Activated CD8-positive, alpha-beta memory T cell treated with anti-CD3 and anti-CD28 coated beads, Interleukin-2, amount 50 U/mL, for 48 hours (primary cell): ENCODE measurements at places on chromosomes 12 and 14.

- DNase-seq, result no peak
Measured at GRCh38 chr14:59186306-59186705, 2.2 kb upstream of the DAAM1 start.

- no peak for DNase-seq
Measured at GRCh38 chr14:95157048-95157326, 342 bp downstream of the DICER1 start.

DNA sequence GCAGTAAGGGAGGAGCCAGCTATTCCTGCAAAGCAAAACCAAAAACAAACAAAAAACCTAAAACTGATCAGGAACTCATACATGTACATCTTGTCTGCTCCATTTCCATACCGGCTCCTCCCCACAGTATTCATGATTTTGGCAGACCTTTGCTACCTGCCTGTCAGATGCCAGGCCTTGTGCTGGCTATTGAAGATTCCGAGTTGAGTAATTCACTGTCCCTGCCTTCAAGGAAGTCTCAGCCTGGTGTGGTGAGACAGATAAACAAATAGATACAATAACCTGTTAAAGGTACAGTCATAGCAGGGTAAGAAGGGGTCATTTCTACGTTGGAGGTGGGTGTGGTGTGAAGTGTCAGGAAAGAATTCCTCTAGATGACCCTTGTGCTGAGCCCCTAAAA lies 42.7 kb downstream of the SUSD6 start:
- no peak for DNase-seq

GRCh38 chr12:6968426-6968825 lies 2.0 kb downstream of the PHB2 start:
- peak; percentile 51 for DNase-seq

DNA sequence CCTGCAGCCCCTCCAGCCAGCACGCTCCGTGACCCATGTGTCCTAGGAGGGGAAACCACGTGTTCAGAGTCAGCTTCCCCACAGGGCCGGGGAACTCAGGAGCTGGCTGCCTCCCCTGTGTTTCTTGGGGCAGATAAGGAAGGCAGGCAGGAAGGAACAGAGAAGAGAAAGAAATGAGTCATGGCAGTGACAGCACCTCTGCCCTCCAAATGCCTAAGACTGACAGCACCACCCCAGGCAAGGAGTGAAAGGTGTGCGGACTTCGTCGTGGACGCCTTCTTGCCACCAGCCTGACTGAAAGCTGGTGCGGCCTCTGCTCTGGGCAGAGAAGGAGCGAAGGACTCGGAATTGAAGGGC lies 167.0 kb upstream of the FKBP4 start:
- no peak for DNase-seq
